CD4-positive, alpha-beta T cell treated with Interleukin-10 for 1 hour (primary cell): ENCODE measurements at places on chromosomes 6 and 20.

DNA sequence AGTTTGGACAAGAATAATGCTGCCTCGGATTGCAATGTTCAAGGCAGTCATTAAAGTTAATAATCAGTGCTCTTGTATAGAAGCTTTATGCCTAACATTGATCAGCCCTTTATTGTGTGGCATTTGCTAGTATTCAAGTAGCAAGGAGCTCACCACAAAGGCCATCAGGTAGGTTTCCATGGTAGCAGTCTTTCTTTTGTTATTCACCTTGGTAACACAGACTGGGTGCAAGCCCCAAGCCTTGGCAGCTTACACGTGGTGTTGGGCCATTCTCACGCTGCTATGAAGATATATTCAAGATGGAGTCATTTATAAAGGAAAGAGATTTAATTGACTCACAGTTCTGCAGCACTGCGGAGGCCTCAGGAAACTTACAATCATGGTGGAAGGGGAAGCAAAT is 149.3 kb downstream of the ADAT2 start:
- no peak for DNase-seq

- peak; percentile 36 for DNase-seq
Observed at GRCh38 chr6:5670811-5671561, 335.7 kb downstream of the NRN1 start.

- DNase-seq, result no peak
Observed at GRCh38 chr6:20313960-20314530, 87.6 kb upstream of the E2F3 start.

- no peak for DNase-seq
Observed at GRCh38 chr20:24627926-24628325, 158.5 kb downstream of the SYNDIG1 start.

- no peak for DNase-seq
Observed at GRCh38 chr20:33773412-33774089, 37.6 kb upstream of the CHMP4B start.

GRCh38 chr6:111381123-111381522 is 101.9 kb downstream of the REV3L start:
- DNase-seq, result no peak

DNA sequence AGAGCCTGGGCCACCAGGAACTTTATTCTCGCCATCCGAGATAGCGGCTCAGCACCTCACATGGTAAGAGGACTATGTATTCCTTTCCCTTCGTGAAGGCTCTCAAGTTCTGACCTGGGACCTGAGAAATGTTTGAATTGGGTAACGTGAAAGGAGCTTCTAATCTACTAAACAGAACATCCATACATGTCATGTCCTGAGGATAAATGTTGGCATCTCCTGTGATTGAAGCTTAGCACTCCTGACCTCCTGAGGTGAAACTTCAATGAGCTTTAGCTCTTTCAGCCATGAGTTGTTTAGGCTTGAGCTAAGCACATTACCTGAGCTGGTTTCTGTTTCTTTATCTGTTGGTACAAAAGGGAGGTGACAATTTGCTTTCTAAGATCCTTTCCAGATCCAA is 280.9 kb downstream of the PACRG start:
- no peak for DNase-seq

DNA sequence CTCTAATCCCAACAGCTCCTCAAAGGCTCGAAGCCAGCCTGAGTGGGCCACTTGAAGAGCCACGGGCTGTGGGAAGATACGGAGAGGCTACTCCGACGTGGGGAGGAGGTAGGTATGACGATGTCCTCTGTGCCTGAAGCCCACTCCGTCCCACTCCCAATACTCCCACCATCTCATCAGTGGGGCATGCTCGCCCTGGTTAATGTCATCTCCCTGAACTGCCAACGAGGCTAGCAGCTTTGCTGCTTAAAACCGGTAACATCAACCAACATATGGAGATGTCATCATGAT is 11.1 kb downstream of the NRN1 start:
- no peak for DNase-seq

- no peak for DNase-seq
Observed at GRCh38 chr20:37533154-37533715, 5.6 kb upstream of the BLCAP start.

- no peak for DNase-seq
Observed at GRCh38 chr6:99091985-99092384, 144.2 kb upstream of the FBXL4 start.

DNA sequence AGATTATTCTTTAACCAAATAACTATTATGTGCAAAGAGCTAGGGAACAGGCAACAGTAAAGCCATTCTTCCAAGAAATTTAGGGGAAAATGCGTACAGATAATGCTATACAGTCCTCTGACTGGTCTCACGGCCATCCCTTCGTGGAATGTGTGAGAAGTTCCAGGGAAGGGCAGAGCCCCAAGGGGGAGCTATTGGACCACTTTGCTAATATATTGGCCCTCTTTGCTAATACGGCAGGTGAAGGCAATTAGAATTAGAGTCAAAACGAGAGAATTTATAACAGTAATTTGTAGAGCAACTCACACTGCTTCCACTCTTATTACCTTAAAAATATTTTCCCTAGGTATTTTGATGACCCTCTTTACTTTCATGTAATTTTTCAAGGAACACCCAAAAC is 140.4 kb downstream of the IMPG1 start:
- no peak for DNase-seq

DNA sequence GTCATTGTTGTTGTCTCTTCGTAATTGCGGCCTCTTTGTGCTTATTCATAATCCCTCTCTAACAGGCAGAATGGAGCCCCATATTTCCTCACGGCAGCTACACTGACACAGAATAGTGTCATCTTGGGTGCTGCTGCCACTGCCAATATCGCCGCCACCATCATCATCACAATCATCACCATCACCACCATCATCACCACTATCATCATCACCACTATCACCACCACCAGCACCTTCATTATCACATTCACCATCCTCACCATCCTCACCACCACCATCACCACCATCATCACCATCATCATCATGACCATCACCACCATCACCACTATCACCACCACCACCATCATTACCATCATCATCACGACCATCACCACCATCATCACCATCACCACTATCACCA is 10.8 kb downstream of the NPBWR2 start:
- no peak for DNase-seq

GRCh38 chr6:129685662-129686031 is 24.3 kb downstream of the ARHGAP18 start:
- DNase-seq, result no peak

GRCh38 chr6:106556368-106556960 is 72.8 kb downstream of the RTN4IP1 start:
- peak; percentile 60 for DNase-seq

- no peak for DNase-seq
Observed at GRCh38 chr6:142476452-142476851, 174.6 kb downstream of the ADGRG6 start.

GRCh38 chr20:52841003-52841402 is 131.2 kb upstream of the TSHZ2 start:
- no peak for DNase-seq

GRCh38 chr6:37407948-37408347 is 25.1 kb upstream of the CMTR1 start:
- DNase-seq, result no peak

GRCh38 chr6:109096208-109096607 is 901 bp downstream of the CEP57L1 start:
- DNase-seq, result no peak

DNA sequence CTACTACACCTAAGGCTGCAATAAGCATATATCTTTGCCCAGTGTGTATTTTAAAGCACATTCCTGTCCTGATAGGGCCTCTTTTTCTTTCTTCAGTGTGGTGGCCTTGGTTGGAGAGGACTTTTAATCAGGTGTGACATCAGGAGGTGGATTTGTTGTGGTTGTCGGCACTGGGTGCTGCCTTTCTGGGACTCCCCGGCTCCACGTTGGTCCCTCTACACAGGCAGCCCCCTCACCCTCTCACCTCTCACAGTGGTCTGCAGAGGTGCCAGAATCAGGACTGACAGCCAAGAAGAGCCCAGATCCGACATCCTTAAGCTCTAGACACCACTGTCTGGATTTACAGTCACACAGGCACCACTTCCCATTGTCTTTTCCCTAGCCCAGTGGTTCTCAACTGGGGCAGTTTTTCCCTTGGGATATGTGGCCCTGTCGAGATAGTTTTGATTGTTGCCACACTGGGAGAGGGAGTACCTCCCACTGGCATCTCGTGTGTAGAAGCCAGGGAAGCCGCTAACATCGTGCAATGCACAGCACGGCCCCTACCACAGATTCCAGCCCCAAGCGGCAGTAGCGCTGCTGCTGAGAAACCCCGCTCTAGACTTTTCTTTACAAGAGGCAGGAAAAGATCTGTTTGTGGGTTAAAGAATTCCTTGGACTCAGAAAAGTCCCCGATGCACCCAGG is 314.1 kb downstream of the QKI start:
- no peak for DNase-seq

DNA sequence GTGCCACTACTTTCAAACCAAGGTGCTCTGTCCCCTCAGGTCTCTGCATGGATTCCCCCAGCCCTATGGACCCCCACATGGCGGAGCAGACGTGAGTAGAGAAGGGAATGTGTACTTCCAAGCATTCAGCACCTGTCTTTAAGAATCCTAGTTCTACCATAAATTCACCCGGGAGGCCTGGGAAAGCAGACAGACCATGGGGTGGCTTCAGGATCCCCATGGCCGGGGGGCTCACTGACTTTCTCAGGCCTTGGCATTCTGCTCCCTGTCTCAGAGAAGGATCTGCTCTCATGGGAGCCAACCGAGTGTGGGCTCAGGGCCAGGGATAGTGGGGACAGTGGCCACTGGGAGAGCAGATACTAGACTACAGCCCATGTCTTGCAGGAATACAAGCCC is 2.3 kb downstream of the CDC25B start:
- no peak for DNase-seq

DNA sequence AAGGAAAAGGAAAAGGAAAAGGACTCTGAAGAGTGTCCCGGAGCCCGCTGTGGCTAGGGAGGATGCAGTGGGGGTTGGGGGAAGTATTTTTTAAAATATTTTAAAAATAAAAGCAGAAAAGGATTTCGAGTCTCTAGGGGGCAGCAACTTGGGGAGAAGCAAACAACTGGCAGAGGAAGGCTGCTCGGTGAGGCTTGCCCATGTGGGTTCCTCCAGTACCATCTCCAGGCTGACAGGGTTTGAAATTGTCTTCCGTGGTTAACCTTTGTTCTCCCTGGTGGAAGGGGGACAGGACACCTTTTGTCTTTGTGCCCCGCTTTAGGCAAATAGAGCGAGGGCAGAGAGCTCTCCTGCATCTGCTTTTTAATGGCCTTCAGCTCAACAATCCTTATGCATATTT is 60.4 kb upstream of the SNX9 start:
- peak; percentile 27 for DNase-seq

- no peak for DNase-seq
Observed at GRCh38 chr6:91020744-91021143, 433.9 kb upstream of the MAP3K7 start.

DNA sequence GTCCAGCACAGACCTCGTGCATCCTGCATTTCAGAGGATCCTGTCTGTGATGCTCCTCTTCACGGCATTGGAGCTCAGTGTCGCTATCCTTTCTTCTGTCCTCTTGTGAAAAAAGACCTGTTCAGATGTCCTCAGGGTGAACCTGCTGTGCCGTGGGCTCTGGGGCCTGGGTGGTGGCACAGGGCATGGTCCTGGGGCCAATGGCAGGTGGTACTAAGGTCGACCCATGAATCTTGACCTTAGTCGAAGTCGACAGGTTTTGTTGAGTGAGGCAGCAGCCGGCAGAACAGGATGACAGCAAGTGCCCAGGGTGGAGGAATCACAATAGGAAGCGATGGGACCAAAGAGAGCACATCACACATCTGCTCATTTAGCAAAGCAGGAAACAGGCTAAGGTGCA is 22.0 kb upstream of the MAS1L start:
- no peak for DNase-seq
